NCI-H1417 (cell line): ENCODE measurements at places on chromosomes 11 and 22.

- no peak for DNase-seq
These were observed 87.2 kb downstream of the KIAA1671 start for GRCh38 chr22:25039754-25040153.

GRCh38 chr22:22410121-22410520 is 98.4 kb downstream of the ZNF280B start:
- DNase-seq: no peak

DNA sequence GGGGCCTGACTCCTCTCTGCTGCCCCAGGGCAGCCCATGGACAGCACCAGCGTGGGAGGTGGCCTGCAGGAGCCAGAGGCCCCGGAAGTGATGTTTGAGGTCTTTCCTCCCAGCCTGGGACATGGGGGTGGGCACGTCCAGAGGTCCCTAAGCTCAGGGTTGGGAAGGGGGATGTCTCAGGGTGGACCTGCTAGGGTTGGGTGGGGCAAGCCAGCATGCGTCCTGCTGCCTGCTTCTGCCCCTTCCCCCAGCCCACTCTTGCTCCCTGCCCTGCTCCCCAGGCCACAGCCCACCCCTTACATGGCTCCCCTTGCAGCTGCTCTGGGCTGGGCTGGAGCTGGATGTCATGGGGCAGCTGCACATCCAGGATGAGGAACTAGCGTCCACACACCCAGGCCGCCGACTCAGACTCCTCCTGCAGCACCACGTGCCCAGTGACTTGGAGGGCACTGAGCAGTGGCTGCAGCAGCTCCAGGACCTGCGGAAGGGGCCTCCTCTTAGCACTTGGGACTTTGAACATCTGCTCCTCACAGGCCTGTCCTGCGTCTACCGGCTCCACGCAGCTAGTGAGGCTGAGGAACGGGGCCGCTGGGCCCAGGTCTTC is 1.3 kb downstream of the FAM180B start:
- no peak for DNase-seq

- no peak for DNase-seq
These were observed 590 bp downstream of the SLCO2B1 start for GRCh38 chr11:75151346-75152047.

GRCh38 chr22:28791841-28792490 is 8.4 kb downstream of the XBP1 start:
- peak; percentile 35 for DNase-seq

- DNase-seq: no peak
These were observed 38.3 kb downstream of the CLPB start for GRCh38 chr11:72396041-72396440.

DNA sequence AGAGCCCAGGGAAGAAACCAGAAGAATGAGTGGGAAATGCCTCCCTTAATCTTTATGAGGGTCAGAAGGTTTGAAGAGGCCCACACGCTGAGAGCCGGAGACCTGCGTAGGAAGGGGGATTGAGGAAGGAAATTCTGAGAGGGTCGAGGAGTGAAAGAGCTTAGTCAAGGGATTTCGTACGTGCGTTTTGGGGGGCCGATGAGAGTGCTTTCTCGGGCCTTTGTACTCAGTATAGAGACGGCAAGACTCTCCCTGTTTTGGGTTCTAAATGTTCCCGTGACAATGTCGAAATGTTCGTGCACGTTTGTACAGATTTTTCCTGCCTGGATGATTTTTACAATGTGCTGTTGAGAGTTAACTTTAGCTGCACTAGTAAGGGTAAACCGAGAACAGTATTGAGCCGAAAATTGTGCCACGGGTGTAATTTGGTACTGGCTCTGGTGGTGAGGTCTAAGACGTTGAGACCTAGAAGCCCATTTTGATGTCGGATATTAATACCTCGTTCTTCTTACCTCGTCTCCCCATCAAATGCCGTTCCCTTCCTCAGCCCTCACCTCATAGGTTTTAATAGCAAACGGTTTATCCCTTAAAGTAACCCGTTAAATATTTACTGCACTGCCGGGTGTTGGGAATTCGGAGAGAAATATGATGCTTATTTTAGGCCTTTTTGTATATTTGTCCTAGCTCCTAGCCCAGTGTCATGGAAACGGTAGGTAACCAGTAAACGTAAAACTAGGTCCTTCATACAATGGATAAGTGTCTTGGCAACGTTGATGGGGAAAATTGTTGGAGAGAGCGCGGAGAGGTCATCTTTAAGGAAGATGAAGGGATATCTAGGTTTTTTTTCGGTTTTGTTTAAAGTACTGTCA is 734 bp downstream of the C11orf58 start:
- peak; percentile 75 for DNase-seq

- no peak for DNase-seq
These were observed 9.0 kb downstream of the FAM118A start for GRCh38 chr22:45318558-45319323.

DNA sequence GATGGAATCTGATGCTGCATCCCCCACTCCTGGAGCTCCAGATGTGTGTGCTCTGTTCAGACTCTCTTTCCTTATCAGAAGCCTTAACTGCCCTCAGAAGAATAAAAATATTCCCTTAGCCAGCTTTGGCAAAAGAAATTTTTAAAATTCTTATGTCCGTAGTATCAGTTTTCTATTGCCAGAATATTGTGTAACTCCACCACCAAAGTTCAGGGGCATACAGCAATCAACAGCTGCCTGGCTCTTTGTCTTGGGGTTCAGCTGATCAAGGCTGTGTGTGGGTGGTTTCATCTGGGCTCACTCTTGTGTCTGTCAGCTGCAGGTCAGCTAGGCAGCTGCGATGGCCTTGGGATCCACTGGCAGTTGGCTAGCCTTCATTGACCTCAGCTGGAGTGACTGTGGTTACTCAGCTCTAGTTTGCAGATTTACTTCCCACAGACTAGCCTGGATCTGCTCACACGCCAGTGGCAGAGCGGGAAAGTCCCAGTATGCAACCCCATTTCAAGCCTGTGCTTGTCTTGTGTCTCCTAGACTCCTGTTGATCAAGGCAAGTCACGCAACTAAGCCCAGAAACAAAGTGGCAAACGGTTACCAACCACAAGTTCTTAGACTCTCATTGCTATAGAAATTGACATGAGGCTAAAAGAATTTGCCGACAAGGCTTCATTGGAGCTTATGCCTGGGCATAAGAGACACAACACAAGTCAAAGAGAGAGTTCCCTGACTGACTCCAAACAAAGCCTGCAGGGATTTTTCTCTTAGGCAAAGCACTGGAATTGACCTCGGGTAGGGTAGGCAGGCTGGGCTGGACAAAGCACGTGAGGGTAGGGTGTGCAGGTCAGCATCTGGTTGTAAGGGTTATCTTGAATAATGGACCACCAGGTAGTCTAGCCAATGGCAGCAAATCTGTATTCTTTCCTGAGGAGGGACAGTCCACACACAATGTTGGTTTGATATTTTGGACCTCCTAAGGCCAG is 7.5 kb downstream of the TMEM138 start:
- no peak for DNase-seq

DNA sequence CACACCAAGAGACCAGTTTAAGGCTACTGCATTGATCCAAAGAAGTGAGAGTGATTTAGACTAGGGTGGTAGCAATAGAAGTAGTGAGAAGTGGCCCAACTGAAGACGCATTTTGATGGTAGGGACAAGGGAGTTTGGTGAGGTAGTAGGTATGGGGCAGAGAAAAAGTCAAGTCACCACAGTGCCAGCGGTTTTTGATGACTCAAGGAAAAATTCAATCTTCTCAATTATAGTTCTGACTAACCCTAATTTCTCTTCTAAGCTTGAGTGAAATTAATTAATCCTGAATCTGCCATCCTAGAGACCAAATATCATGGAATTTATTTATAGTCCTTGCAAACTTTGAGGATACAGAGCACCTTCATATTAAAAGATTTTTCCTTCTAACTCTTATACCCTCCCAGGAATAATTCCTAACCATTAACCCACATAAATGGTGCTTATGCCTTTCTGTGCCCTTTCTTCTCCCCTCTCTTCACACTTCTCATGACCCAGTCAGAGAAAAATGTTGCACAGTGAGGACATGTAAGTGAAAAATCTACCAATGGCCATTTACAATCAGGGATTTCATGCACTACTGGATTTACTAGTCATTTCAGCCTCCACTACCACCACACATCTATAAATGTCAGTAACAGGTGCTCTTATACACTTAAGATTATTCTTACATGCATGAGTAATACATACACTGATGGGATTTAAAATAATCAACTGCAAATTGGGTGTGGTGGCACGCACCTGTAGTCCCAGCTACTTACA is 45.9 kb upstream of the ARHGAP32 start:
- peak; percentile 19 for DNase-seq

- peak; percentile 45 for DNase-seq
These were observed 78.3 kb upstream of the AKIP1 start for GRCh38 chr11:8832571-8833260.

GRCh38 chr22:40177738-40178416 is at the start of gene TNRC6B:
TSS of gene TNRC6B (plus strand) at chr22:40177925. CDS start at chr22:40178136, 211 bp downstream.
- peak; percentile 86 for DNase-seq

GRCh38 chr22:46209262-46209661 is 40.8 kb downstream of the CDPF1 start:
- DNase-seq: no peak

DNA sequence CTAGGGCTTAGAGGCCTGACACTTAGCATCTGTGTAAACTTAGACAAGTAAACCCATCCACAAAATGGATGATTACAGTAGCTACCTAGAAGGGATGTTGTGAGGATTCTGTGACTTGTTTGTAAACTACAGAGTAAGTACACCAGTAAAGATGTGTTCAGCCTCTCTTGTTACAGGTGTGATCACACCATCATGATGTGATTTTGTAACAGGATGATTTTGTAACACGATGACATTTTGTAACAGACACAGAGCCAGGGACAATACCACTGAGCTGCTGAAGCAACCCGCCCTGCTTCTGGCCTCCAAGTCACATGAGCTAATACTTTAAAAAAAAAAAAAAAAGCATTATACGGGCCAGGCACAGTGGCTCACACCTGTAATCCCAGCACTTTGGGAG is 17.0 kb downstream of the FADD start:
- no peak for DNase-seq

- DNase-seq: no peak
These were observed 31.3 kb upstream of the YPEL1 start for GRCh38 chr22:21766691-21767462.

DNA sequence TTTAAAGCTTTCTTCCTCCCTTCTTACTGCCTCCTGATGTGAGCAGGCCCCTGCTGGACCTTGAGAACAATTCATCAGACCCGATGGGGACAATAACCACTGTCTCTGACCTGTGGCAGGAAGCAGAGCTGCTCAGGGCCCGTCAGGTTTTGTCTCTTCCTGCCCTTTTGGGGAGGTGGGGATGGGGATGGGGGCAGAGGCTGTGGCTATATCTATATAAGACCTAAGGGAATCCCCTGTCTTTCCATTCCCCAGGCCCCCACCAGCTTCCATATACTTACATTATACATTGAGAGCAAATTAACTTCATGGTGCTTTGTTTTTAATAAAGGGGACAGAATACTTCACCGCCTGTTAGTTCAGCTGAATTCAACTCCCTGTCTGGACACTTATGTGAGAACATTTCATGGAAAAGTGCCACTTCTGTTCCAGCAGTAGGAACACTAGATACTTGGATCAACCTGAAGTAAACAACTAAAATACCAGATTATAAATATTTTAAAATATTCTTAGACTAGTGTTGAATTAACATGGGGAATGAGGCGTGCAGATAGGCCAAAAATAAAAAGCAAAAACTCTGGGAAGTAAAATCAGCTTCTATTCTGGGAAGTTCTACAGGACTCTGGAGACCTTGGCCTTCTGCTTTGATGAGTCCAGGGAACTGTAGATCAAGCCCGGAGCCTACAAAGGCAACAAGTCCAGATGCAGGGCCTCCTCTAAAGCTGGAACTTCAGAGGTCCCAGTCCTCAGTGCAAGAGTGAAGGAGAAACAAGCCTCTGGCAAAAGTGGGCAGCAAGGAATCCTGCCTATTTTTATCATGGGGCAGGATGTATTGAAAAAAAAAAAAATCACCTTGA is 11.1 kb downstream of the ZP1 start:
- no peak for DNase-seq

DNA sequence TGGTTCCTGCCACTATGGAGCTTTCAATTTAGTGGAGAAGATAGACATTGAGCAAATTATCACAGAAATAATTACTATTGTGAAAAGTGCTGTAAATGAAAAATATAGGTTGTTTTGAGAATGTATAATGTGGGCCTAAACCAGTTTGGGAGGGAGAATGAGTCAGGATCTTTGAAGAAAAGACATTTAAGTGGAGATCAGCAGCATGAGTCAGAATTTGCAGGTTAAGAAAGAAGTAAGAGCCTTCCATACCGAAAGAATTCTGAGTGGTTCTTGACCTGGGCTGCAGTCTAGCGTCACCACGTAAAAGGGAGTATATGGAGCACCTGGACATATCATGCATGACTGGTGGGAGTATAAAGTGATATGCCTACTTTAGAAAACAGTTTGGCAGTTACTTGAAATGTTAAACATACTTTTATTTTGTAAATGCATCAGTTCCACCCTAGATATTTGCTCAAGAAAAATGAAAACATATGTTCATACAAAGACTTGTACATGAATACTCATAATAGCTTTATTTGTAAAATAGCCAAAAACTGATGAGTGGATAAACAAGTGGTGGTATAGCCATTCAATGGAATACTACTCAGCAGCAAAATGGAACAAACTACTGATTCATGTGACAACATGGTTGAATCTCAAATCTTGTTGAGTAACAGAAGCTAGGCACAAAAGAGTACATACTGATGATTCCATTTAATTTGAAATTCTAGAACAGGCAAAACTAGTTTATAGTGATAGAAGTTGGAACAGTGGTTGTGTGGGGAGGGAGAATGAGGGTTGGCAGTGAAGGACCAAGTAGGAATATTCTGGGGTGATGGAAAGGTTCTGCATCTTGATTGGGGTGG is 99.2 kb downstream of the STIM1 start:
- no peak for DNase-seq

- DNase-seq: no peak
These were observed 88.8 kb upstream of the CLDN5 start for GRCh38 chr22:19612866-19613572.

DNA sequence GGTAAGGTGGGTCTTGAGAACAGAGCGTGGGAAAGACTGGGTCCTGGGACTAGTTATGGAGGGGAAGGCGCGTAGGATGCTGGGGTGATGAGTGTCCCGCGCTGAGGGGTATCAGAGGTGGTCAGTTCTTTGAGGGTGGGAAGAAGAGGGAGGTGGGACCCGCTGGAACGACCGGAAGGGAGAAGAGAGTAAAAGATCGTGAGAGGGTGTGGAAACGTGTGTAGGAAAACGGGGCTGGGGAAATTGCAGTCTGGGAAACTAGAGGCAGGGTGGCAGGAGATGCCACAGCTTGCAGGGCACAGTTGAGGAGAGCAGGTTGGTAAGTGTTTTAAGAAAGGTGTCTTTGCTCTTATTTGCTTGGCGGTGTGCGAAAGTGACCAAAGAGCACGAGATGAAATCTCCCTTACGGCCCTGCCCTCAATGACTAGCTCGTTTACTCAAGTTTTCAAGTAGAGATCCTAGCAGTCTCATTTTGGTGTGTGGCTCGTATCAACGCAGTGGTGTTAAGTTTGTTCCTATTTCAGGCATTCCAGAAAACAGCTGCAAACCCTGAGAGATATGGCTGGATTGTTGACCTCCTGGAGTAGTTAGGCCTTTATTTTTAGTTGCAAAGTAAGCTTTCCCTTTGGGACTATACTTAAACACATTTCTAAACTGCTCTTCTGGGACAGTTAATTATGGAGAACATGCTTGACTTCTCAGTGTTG is 615 bp downstream of the STT3A start:
- DNase-seq: no peak

- no peak for DNase-seq
These were observed 12.1 kb downstream of the LRFN4 start for GRCh38 chr11:66868726-66869566.
